ENCODE measurements at places on chromosomes 16 and 17.

GRCh38 chr17:9647014-9647413, 1.7 kb downstream of the USP43 start:
- no peak for DNase-seq

GRCh38 chr17:49621420-49621819, 45.7 kb downstream of the NXPH3 start:
- no peak for DNase-seq

GRCh38 chr17:753418-753817, 1.4 kb upstream of the GEMIN4 start:
- no peak for DNase-seq

DNA sequence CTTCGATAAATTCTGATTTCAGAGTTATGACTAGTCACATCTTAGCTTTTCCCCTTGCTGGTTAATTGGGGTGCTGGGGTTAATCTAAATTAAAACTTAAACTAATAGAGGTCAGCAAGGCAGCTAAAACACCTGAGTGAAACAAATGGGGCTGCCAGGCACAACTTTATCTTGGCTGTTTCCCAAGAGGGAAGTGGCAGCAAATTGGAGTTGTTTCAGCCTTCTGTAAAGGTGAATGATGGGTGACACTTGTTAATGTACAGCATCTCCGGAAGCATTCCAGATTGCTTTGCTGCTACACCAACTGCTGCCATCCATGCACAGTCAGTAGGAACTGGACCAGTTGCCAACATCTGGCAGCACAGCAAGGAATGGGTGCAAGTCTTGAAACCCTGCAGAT, 43.9 kb downstream of the AATF start:
- DNase-seq: no peak

- peak; percentile 82 for DNase-seq
Measured at GRCh38 chr16:87789437-87790291, 23.9 kb upstream of the KLHDC4 start.

DNA sequence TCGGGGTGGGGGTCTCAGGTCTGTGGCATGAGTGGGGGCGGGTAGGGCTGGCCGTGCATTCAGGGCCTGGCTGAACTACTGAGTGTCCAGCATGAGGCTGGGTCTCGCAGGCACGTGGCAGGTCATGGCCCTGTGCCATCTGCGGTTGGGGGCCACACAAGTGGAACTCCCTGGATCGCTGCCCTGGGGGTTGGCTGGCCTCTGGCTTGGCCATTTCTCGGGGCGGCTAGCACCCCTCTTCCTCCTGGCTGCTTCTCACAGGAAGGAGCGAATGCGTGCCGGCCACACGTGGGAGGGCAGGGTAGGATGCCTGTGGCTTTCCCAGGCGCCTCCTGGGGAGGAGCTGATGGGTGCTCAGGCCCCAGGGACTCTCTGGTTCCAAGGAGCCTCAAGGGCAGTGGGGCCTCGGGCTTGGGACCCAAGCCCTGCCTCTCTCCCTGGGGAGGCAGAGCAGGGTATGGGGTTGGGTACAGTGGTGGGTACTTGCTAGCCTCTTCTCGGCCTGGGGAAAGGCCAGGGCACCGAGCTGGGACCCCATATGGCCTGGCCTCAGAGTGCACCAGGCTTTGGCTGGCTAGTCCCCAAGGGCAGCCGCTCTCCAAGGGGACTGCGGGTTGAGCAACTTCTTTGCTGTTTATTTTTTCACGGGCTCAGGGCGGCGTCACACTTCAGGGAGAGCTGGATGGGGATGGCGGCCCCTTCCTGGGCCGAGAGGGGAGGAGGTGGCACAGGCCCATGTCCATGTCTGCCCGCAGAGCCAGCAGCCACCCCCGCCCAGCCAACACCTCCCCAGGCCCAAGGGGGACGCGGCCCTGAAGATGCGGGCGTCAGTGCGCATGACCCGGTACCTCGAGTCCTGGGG, 37.5 kb downstream of the ADCY7 start:
- DNase-seq: no peak

- DNase-seq: no peak
Measured at GRCh38 chr16:10943064-10943353, 741 bp upstream of the DEXI start.

- DNase-seq: peak; percentile 62
Measured at GRCh38 chr16:72124761-72125634, 31.4 kb downstream of the DHX38 start.

DNA sequence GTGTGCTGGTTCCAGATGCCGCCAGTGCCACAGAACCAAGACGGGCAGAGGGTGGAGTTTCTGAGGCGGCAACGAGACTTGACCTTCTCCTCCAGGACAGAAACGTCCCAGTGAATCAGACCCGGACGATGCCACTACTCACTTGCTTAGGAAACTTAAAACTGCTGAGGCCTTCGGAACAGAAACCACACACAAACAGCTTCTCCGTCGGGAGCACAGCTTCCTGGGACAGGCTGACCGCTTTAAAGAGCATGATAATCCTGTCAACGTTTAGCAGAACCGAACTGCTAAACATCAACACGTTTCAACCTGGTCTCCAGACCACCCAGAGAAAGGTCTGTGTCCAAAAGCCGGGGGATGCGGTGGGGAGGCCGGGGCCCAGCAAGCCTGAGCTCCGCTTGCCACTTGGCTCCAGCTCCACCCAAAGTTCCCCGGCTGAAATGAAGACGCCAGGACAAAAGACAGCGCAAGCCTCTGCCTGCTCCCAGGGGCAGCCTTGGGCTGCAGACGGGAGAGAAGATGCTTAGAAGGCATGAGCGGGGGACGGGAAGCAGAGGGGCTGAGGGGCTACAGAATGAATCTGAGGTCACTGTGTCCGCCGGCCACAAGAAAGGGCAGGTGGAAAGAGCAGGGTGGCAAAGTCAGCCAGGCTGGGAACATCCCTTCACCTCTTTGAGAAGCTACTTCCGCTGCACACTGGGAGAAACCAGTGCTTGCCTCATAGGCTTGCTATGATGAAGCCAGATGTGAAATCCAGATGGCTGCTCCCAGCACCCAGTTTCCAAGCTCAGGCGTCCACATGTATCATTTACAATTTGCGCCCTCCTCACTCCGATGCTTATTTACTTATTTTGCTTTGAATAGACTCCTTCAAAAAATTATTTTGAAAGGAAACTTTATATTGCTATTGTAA, 69.0 kb downstream of the MRM3 start:
- DNase-seq: peak; percentile 60

- DNase-seq: peak; percentile 43
Measured at GRCh38 chr16:27127308-27127707, 60.6 kb downstream of the C16orf82 start.

DNA sequence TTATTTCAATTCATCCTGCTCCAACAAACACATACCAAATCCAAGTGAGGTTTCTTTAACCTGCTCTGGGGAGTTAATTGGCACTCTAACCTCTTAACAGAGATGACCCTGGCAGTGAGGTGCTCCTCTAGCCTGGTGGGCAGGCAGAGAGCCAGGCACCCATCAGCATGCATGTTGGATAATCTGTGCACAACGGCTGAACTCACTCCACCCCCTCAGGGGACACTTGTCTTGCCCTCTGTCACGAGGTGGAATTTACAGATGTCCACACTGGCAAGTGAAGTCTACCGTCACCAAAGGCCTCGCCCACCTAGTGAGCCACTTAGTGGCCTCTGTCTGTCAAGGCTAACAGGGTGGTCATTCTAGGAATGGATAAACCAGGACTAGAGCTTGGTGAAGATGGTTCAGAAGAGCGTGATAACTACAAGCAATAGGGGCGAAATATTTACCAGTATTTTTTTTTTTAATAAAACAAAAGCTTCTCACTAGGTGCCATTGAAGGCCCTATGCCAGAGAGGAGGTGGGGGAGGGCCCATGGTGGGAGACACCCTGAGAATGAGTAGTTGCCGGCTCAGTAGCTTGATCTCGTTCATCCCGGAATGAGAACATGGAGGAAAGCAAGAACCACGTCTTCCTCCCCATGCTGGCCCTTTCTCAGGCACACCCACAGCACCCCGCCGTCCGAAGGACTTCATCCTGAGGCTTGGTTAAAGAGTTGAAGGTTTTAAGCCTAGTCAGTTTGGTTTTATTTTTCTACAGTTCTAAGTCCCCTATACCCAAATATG, 25.2 kb downstream of the PLD6 start:
- no peak for DNase-seq

- no peak for DNase-seq
Measured at GRCh38 chr16:88760424-88761142, 24.4 kb downstream of the PIEZO1 start.

DNA sequence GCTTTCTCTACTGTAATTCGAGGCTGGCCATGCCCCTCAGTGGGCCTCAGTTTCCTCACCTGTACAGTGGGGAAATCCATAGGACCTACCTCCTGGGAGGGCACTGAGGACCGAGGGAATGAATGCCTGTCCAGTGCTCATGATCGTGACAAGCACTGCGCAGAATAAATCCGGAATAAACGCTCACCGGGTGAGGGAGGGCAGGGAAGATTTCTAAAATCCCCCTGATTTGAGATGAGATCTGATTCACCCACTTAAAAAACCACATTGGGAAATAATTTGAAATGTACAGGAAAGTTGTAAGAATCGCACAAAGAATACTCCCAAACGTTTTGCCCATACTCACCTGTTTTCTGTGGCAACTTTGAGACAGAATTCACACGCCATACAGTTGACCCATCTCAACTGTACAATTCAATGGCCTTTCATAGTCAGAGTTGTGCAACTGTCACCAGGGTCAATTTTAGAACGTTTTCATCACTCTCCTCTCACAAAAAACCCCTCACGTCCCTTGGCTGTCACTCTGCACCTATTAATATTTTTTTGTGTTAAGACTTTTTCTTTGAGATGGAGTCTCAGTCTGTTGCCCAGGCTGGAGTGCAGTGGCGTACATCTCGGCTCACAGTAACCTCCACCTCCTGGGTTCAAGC, 49.8 kb downstream of the IRF8 start:
- no peak for DNase-seq

DNA sequence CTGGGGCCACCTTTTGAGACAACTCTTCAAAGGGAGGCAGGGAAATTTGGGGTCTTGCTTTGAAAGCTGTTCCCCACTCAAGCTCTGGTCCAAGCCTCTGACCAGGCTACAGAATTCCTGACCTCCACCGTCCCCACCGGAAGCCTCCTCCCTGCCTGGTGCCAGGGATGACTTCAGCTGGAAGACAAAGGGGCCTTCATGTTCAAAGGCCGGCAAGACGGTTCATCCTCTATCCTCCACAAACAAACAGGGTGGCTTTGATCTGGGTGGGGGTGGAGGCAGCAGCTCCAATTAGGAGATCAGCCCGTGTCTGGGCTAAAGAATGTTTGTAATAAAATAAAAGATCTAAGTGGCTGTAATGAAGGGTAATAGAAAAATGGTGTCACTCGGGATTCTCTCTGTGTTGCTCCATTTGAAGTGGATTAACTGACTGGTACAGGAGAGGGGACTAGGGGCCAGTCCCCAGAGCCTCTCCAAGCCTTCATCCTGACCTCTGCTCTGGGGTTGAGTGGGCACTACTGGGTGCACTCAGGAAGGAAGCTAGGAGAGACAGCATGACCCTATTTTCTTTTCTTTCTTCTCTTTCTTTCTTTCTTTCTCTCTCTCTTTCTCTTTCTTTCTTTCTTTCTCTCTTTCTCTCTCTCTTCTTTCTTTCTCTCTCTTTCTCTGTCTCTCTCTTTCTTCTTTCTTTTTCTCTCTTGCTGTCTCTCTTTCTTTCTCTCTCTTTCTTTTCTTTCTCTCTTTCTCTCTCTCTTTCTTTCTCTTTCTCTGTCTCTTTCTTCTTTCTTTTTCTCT, 27.5 kb upstream of the NKD1 start:
- no peak for DNase-seq

DNA sequence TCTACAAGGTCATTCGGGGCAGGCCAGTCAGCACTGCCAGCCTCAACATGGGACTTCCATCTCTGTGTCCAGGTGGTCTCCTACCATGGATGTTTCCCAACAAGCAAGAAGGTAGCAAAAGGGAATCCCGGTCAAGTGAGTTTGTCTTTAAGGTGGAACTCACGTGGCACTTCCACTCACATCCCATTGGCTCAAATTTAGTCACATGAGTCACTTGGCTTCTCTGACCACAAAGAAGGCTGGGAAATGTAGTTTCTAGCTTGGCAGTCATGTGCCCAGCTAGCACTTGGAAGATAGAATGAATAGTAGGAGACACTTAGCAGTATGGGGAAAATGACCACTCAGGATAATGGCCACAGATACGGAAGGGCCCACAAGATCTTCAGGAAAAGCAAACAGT, 106.6 kb downstream of the AIPL1 start:
- no peak for DNase-seq

DNA sequence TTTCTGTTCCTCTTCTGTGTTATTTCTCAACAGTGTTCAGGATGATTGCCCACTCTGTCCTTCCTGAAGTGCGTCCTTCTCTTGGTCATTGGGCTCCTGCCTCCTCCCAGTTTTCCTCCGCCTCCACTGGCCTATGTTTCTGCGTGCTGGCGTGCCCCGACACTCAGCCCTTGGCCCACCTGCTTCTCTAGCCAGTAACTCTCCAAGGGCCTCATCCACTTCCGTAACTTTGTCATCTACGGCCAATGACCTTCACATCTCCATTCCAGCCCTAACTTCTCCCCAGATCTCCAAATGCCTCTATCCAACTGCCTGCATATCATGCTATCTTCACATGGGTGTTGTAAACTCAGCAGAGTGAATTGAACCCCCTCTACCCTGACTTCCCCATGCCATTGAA, 39.6 kb upstream of the RPL38 start:
- DNase-seq: no peak

DNA sequence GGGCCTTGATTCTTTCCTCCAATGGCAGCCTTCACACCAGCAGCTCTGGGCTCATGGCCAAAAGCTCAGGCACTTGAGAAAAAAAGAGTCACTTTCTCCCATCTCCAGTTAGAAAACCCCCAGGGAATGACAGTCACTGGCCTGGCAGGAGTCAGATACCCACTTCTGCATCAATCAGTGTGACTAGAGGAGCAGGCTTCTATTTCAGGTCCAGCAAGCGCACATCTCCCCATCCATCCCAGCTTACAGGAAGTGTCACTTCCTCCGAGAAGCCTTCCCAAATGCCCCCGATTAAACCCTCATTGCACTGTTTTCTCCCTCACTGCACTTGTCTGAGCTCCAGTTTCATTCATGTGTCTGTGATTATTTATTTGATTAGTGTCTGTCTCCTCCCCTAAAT, 30.4 kb upstream of the CCL1 start:
- no peak for DNase-seq

- DNase-seq: no peak
Measured at GRCh38 chr17:74240618-74241205, 27.3 kb downstream of the TTYH2 start.

DNA sequence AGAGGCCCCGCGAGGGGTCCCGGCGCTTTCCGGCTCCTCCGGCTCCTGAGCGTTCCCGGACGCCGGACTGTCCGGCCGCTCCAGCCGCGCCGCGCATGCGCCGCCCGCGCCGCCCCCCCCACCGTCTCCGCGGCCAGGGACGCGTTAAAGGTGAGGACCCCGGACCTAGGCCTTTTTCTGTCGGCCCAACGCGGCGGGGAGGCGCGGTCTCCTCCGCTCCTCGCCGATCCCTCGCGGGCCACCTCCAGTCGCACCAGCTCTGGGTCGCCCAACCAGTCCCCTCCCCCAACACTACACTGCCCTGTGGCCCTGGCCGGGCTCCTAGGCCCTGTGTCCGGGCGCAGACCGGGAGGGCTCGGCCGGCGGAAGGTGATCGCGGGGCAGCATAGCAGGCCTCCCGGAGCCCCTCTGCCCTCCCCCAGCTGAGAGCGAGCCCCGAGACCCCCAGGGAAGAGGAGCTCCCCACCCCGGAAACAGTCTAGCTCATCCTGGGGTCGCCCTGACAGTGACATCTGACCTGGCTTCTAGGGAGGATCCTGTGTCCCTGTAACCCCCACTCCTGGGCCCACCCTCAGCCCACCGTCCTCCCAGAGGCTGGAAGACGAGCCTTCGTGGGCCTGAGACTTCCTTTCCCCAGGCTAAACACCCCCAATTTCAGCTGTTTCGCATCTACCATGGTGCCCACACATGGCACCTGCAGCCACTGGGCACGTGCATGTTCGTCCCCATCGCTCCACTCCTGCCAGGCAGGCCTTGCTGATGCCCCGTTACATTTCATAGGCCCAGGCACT, 14.7 kb upstream of the BCAR1 start:
- DNase-seq: peak; percentile 67
